Fibroblast of skin of right biceps (primary cell): ENCODE measurements at places on chromosomes 12 and 14.

- DNase-seq, result no peak
These were observed 97.8 kb downstream of the PRKD1 start for GRCh38 chr14:29829851-29830250.

GRCh38 chr14:35897616-35898111 lies 71.5 kb downstream of the BRMS1L start:
- DNase-seq, result no peak

GRCh38 chr12:89040146-89040964 lies 311.9 kb downstream of the DUSP6 start:
- DNase-seq, result peak; percentile 55

DNA sequence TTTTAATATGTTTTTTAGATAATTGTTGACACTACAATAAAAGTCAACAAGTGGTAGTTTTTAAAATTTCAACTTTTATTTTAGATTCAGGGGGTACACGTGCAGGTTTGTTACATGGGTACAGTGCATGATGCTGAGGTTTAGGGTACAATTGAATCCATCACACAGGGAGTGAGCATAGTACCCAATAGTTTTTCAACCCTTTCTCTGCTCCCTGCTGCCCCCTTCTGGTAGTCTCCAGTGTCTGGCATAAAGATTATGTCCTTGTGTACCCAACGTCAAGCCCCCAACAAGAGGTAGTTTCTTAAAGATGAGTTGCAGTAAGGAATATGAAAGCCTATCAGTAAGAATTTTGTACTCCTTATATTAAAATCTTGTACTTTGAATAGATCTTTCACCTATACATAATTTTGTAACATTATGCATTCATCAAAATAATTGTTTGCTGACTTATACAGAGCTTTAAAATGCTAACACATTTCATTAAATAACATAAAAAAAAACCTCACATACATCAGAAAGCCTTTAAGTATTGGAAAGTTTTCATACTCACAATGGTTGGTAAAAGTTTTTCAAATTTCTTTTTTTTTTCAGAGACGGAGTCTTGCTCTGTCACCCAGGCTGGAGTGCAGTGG lies 5.4 kb upstream of the RALGAPA1 start:
- DNase-seq, result peak; percentile 43

GRCh38 chr14:37093364-37093763 lies 79.0 kb downstream of the SLC25A21 start:
- no peak for DNase-seq

DNA sequence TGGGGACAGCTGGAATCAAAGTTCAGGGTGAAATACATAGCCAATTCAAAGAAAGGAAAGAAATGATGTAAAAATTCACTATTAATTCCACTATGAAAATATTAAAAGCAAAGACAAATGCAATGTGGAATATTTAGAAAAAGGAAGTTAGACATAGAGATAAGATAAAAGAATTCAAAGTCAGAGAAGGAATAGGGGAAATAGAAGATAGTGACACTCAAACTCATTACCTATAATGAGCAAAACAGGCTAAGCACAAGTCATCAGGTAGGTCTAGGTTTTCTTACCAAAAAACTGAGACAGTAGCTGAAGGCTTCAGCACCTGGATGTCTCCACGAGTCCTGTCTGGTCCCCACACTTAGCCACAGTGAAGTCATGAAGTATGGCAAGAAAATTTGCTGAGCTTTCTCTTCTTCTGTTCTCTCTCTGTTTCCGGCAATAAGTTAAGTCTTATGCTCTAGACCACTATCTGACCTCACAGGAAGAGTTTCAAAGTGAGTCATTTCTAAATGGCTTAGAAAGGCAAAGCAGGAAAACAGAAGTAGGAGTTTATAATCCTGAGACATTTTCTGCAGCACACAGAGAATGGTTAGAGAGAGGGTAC lies at the start of gene C3AR1:
TSS of gene C3AR1 (minus strand) at position 369 of the 604 bp plus-strand sequence. CDS start 6,174 bp downstream, outside the sequence.
- peak; percentile 73 for DNase-seq

DNA sequence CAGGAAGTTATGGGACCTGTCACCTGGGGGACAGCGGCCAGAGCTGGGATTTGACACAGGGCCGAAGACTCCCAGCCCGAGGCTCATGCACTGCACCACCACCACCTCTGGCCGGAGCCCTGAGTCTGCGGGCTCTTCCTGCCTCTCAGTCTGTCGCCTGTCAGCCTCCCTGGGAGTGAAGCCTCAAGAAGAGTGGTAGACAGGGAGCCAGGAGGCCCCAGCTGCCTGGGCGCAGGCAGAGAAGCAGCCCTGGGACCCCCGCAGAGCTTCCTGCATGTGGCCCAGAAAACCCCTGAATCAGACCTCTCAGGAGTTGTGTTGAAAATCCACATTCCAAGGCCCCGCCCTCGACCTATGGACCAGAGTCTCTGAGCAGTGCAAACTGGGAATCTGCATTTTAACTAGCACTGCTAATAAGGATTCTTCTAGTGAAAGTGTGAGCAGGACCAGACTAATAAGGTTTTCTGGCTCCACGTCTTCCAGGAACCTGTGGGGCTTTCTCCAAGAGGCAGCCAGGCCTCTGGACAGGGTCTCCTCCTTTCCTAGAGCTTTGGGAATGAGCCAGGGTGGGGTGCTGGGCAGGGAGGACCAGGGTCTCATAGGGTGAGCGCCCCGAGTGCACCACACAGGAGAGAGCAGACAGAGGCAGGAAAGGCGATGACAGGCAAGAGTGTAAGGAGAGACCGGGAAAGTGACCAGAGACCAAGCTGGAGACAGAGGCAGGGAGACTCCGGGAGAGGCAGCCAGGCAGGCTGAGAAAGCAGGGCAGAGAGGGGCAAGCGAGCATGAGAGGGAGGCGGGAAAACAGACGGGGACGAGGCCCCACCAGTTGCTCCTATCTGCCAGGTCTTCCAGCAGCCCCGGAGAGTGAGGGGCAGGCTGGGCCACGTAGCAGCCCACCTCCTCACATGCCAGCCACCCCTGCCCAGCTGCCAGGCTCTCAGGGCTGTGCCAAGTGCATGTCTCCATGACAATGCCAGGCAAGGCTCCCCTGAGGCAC lies 112.4 kb downstream of the BCL11B start:
- DNase-seq, result no peak

- DNase-seq, result peak; percentile 8
These were observed 1.3 kb upstream of the ARHGAP5 start for GRCh38 chr14:32075672-32076277.

DNA sequence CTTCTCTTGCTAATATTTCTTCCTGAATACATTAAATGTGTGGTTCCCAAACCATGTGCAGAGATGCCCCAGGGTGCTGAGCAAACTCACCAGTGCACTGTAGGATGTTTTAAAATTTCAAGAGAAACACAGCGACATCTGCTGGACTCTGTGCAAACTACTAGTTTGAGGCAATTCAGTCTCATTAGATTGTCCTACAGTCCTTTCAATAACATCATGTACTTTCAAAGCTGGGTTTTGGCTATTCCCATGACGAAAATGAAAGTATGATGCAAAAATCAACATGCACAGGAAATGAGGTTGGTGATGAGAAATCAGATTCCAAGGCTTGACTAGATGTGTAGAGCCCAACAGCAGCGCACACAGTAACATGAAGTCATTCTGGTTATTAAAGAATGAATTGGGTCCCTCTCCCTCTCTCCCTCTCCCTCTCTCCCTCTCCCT lies 66.3 kb downstream of the CLIP1 start:
- peak; percentile 59 for DNase-seq

GRCh38 chr12:7973457-7973825 lies 37.5 kb upstream of the SLC2A3 start:
- DNase-seq, result no peak
